ENCODE measurements at places on chromosomes 7 and 10.
A peak's percentile ranks its signal among the peaks of the same experiment; 100 is the strongest.

- DNase-seq = no peak
Observed at GRCh38 chr7:150406567-150407421, 27.7 kb downstream of the ZNF775 start.

GRCh38 chr10:78331391-78331922 lies 297.8 kb downstream of the RPS24 start:
- DNase-seq = no peak

GRCh38 chr7:105734233-105734632 lies 142.2 kb downstream of the ATXN7L1 start:
- no peak for DNase-seq

- DNase-seq = peak; percentile 64
Observed at GRCh38 chr10:12333380-12334185, 15.8 kb upstream of the CAMK1D start.

- no peak for DNase-seq
Observed at GRCh38 chr10:96400465-96400864, 41.7 kb upstream of the OPALIN start.

GRCh38 chr7:94015538-94015937 lies 11.4 kb upstream of the BET1 start:
- DNase-seq = no peak

- no peak for DNase-seq
Observed at GRCh38 chr7:100900978-100901377, 5.3 kb upstream of the ACHE start.

GRCh38 chr10:113340282-113340681 lies 212.6 kb upstream of the HABP2 start:
- DNase-seq = no peak
